ENCODE measurements at places on chromosomes 5 and 9.

- DNase-seq, result no peak
Measured at GRCh38 chr5:95784514-95785302, 37.8 kb downstream of the GLRX start.

GRCh38 chr5:42631241-42631640 is 125.4 kb upstream of the CCDC152 start:
- DNase-seq, result no peak

DNA sequence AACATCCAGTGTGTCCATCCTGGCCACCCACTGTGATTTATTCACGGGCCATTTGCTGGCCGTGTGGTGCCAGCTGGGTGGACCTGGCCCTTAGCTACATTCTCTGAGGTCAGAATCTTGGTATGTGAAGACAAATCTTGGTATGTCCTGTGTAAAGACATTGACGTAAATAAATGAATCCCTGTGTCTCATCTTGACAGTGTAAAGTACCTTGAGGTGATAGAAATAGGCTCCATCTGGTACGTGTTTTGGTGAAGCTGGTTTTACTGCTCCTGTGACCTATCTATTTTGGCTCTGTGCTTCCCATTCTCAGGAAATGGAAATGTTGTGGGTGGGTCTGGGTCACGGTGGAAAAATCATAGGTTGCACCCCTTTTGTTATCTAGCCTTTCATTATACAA is 245.4 kb upstream of the ANKH start:
- DNase-seq, result no peak

DNA sequence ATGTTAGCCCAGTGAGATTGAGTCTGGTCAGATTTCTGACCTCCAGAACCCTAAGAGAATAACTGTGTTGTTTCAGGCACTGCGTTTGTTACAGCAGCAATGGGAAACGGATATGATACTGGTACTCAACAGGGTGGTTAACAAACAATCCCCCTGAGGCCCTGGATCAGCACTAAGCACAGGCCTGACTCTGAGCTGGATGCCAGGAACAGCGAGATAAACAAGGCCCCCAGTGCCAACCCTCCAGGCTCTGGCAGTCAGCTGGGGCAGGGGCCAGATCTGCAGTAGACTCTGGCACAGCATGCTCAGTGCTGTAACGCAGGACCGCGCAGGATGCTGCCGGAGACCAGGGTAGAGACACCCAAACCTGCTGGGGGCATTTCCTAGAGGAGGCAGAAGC is 22.1 kb downstream of the CPLX2 start:
- peak; percentile 23 for DNase-seq

GRCh38 chr9:131707733-131708157 is 32.1 kb downstream of the RAPGEF1 start:
- no peak for DNase-seq

GRCh38 chr5:157487358-157487757 is 27.3 kb downstream of the NIPAL4 start:
- DNase-seq, result no peak

- no peak for DNase-seq
Measured at GRCh38 chr9:128059365-128059983, 7.6 kb downstream of the NAIF1 start.

GRCh38 chr5:173781816-173782670 is 106.1 kb upstream of the CPEB4 start:
- no peak for DNase-seq

DNA sequence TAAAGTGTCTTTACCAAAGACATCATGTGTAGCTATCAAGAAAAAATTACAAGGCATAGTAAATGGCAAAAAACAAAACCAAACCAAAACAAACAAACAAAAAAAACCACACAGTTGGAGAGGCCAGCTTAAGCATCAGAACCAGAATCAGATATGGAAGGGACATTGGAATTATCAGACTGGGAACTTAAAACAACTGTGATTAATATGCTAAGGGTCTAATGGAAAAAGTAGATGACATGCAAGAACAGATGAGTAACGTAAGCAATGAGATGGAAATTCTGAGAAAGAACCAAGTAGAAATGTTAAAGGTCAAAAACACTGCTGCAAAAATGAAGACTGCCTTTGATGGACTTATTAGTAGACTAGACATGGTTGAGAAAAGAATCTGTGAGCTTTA is 75.9 kb downstream of the FBXO38 start:
- DNase-seq, result no peak

Measured in NCI-H345 (cell line).